T-helper 17 cell (primary cell): ENCODE measurements at places on chromosomes 5 and 9.

DNA sequence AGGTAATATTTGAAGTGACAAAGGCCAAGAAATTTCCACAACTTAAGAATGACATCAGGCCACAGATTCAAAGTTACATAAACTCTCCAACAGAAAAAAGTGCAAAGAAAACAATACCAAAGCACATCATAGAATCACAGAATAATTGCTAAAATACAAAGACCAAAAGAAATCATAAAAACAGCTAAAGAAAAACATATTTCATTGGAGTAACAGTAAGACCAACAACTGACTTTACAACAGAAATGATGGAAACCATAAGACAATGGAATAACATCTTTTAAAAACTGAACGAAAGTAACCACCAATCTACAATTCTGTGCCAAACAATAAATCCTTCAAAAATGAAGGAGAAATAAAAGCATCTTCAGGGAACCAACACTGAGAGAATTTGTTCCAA, 38.3 kb downstream of the ZDHHC21 start:
- no peak for DNase-seq

DNA sequence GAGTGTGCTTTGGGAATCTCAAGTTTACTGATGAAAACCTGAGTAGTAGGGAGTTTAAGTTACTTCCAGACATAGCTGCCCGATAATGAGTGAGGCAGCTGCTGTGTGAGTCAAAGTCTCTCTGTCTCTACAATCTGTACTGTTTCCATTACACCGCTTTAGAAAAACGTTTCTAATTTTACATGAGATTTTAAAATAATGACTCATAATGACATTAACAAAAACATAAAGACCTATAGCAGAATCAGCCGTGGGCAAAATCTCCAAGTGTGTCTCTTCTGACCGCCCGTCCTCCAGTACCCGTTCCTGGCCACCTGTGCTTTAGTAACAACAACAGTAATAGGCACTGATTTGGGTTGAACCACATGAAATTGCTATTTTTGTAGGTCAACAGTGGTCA, 69.6 kb upstream of the PRRC1 start:
- no peak for DNase-seq

DNA sequence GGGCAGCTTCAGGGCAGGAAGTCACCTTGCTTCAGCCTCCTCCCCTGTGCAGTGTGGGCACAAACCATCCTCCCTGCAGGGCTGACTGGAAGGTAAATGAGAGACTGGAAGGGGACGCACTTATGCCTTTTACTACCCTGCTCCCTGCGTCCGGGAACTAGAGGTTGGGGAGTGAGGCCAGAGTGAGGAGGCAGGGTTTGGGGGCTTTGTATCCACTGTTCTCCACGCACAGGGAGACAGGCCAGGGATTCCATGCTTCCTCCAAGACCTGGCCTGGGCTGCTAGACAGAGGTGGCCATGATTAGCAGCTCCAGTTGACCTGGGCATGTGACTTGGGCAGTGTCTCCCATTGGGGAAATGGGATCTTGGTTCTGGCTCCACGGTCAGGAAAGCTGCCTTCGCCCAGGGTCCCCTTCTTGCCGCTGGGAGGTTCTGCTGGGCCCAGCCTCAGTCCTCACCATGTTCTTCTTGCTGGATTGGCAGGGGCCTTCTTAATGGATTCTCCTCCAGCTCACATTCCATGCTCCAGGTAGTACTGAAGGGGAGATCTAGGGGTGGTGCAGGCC, 37.0 kb upstream of the PSD2 start:
- DNase-seq: no peak

- no peak for DNase-seq
Observed at GRCh38 chr9:4859035-4859434, 66.3 kb downstream of the RCL1 start.

- DNase-seq: no peak
Observed at GRCh38 chr5:98977723-98978122, 48.9 kb upstream of the CHD1 start.

- DNase-seq: no peak
Observed at GRCh38 chr9:92289708-92290390, 3.6 kb downstream of the IARS1 start.

- peak; percentile 47 for DNase-seq
Observed at GRCh38 chr9:127970401-127971313, 10.1 kb downstream of the EEIG1 start.

GRCh38 chr5:122501089-122501435, 189.0 kb downstream of the SNCAIP start:
- no peak for DNase-seq

DNA sequence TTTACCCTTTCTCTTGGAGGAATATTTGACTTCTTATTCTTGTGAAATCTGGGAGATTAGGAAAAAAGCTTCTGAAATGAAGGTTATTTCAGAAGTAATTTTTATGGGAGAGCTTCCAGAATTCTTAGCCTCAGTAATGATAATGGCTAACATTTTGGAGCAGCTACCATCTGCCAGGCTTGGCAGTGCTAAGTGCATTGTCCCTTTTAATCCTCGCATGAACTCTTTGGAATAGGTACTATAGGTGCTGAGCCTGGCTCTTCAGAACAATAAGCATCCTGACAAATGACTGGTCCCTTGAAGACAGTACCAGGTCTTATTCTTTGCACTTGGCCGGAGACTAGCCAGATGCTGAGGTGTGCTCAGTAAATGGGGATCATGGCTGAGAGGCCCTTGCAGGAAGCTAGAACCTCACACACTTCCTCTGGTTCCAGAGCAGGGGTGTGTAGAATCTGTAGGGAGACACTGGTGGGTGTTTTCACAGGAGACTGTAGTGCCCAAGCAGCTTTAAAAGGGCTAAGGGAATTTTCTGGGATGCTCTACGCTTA, 90.7 kb downstream of the RCL1 start:
- no peak for DNase-seq

DNA sequence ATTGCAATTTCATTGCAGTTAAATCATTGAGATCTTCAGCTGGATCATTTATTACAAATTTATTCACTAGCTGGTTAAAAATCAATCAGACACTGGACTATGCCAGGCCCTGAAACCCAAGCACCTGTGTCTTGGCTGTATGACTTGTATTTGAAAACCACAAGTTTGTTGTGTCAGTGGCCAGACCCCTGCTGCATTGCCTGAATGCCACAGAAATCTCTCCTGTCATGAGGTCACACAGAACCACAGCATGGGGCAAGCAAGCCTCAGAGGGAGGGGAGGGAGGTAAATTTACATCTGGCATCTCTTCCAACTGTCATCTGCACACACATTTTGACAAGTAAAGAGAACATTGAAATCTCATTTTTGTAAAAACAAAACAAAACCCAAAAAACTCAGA, 90.0 kb downstream of the ARRDC3 start:
- no peak for DNase-seq

GRCh38 chr5:141821430-141821925, 56.7 kb downstream of the PCDH1 start:
- DNase-seq: no peak

- DNase-seq: no peak
Observed at GRCh38 chr9:126149661-126150060, 177.0 kb upstream of the MVB12B start.

DNA sequence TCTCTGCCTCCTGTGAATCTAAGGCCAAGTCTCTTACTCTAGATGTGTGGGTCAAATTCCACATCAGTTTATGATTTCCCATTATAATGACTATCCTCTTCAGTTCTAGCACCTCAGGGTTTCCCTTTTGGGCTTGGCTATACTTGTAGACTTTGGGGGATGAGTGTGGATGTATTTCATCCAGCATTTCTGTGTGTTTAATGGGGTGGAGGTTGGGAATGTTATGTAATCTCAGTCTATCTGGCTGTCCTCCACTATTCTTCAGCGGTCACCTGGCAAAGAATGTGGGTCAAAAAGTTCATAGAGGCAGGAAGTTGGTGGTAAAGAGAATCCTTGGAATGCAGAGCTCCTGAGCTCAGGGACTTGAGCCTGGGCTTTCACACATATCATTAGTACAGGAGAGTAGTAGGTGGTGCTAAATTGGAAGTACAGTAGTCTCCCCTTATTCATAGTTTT, 64.9 kb downstream of the CFAP95 start:
- DNase-seq: no peak

DNA sequence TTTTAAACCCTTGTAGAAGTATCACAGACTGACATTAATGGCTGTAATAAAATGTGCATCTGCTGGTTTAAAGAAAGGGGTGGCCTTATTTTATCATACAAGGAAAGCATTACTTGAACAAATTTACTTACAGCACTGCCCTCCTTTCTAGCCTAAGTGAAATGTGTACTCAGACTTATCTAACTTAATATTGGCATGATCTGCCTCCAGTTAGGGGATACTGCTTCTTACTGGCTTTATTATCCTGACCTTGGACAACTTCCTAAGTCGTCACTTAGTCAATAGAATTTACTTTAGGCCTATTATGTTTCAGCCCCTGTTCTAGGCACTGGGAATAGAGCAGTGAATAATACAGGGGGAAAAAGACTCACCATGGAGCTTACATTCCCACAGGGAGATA, 79.4 kb downstream of the TEK start:
- DNase-seq: no peak

DNA sequence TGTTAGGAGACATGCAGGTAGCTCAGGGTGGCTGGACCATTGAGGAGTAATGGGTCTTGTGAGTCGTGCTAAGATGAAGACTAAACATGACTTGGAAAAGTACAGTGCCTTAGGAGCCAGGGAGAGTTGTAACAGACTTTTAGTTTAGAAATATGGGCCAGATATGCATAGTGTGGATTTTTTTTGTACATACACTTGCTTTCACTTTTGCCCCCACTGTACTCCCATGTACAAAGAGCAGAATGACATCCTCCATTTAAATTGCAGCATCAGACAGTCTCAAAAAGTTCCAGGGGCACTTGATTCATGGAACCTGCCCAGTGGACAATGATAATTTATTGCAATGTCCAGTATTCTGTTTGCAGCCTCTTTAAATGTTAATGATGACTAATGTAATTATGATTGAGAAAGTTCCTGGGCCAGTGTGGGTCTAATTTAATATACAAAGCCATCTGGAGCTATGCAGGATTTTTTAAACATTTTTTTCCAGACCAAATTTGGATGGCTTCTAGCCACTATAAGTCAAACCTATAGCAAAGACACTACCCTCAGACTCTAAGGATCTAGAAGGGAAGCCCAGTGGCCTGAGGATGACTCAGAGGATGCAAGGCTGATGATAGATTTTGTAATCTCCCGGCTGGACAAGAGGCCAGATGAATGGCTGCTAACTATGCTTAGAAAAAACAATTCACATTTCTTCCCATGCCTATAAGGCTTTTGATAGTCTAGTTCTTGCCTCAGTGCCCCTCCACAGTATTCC, 80.1 kb downstream of the TRPC7 start:
- DNase-seq: no peak

GRCh38 chr9:82681809-82682208, 381.1 kb downstream of the RASEF start:
- no peak for DNase-seq
